H1 (cell line): ENCODE measurements at places on chromosomes 3 and 15. TPM values are rescaled to one million over a fixed set of nuclear protein-coding genes. Genes with fewer than 3 reads are reported as not detected.

Gene OXTR
- 0.77 and 0.91 TPM in 2 replicates for polyA plus RNA-seq

Gene SLC9C1
- polyA plus RNA-seq = 0.06 and 0.15 TPM in 2 replicates

Gene CDC25A
- polyA plus RNA-seq = 20.7 and 22.2 TPM in 2 replicates

Gene KCNAB1
- 0.31 and 0.51 TPM in 2 replicates for polyA plus RNA-seq

Gene GPR149
- not detected in 2 replicates for polyA plus RNA-seq

Gene SLC28A2
- 0.11 TPM in 1 of 2 replicates, not detected in the other for polyA plus RNA-seq

Gene ROPN1
- 0.03 and 0.06 TPM in 2 replicates for polyA plus RNA-seq

Gene CP
- 0.32 and 0.46 TPM in 2 replicates for polyA plus RNA-seq

Gene FAM107A
- polyA plus RNA-seq = 0.51 and 1.1 TPM in 2 replicates

Gene TPRG1
- 0.11 and 0.47 TPM in 2 replicates for polyA plus RNA-seq

Gene C3orf20
- not detected in 2 replicates for polyA plus RNA-seq

Gene LXN
- 2.7 and 3.2 TPM in 2 replicates for polyA plus RNA-seq

Gene VIPR1
- polyA plus RNA-seq = 7.8 and 11.1 TPM in 2 replicates
